Naive thymus-derived CD4-positive, alpha-beta T cell (primary cell): ENCODE measurements at places on chromosomes 16 and 17. TPM values are rescaled to one million over a fixed set of nuclear protein-coding genes. Genes with fewer than 3 reads are reported as not detected.

GRCh38 chr16:79772048-79772447 lies 171.5 kb upstream of the MAF start:
- H3K27me3 ChIP-seq: no peaks in the 10 kb centered on the region
- H3K27ac ChIP-seq: no peak overlapping the region

DNA sequence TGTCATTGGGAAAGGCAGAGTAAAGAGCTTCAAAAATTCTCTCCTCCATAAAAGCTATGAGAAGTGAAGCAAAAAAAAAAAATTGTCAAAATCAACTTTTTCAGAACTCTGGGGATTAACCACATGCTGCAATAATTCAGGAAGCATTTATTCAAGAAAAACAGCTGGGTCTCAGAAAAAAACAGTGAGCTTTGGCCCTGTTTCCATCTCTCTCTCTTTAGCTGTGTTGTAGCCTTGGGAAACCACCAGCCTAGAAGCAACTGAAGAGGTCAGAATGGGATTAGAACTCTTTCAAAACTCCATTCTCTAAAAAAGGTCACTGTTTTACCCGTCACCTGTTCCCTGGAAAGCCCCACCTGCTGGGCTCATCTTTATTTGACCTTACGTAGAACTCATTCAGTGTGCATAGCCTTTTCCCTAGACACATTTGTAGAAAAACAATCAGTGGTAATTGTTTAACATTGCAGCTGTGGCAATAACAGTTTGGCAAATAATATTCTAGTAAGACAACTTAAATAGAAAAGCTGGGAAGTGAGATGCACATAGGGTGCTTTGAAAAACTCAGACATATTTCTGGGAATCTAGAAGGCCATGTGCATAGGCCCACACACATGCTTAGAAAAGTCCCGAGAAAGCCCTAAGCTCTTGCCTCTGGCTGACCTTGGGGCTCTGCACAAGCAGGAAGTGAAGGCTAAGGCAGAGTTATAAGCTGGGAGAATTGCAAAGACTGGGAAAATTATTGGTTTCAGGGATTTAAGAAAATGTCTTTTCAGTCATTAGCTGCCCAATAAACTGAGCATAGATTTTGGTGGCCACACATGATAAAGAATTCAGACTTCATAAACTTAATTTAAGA lies 18.0 kb downstream of the SLC5A11 start:
- H3K4me1 ChIP-seq: no peaks in the 10 kb centered on the region
- H3K36me3 ChIP-seq: no peaks in the 10 kb centered on the region
- no peak overlapping the region for H3K4me3 ChIP-seq
- no peak for DNase-seq
- H3K27me3 ChIP-seq: no peaks in the 10 kb centered on the region

GRCh38 chr16:82157836-82158235 lies 12.2 kb downstream of the MPHOSPH6 start:
- H3K4me1 ChIP-seq: no peaks in the 10 kb centered on the region
- DNase-seq: no peak
- H3K27me3 ChIP-seq: no peaks in the 10 kb centered on the region
- H3K27ac ChIP-seq: no peak overlapping the region

DNA sequence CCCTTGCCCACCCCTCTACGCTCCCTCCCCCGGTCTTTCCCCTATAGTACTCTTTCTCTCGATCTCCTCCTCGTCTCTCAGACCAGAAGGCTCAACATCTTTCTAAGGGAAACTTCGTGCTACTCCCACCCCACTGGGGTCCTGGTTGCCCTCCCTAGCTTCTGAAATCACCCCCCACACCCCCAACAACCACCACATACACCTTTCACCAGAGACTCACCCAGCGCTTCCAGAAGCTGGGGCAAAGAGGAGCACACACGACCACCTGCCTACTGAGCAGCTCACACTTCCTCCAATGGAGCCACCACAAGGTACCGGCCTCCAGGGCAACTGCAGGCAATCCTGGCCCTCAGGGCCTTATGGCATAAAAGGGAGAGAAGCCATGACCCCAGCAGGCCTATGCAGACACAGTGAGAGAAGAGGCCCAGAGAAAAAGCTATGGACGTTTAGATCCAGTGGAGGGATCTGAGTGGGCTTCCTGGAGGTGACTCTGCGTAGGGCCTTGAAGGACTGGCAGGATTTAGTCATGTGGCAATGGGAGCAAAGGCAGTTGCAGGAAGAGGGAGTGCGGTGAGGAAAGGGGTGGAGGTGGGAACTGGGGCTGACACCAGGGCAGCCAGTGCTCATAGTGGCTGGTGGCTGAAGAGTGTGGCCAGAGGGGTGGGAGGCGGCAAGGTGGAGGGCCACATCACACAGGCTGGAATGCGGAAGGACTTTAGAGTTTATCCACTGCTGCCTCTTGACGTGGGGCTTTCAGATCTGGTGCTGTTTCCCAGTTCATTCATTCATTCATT lies 12.1 kb upstream of the TMEM92 start:
- no peak overlapping the region for H3K27ac ChIP-seq
- H3K36me3 ChIP-seq: no peaks in the 10 kb centered on the region
- H3K4me3 ChIP-seq: no peak overlapping the region
- H3K27me3 ChIP-seq: no peaks in the 10 kb centered on the region

The FBXW10B gene
- total RNA-seq: 0.65 TPM

The FAM20A gene
- not detected in 2 replicates for total RNA-seq

- H3K27me3 ChIP-seq: no peaks in the 10 kb centered on the region
- H3K4me3 ChIP-seq: no peak overlapping the region
- peaks cover 7% of the 10 kb centered on the region for H3K4me1 ChIP-seq
- no peak overlapping the region for H3K27ac ChIP-seq
- peaks cover 47% of the 10 kb centered on the region for H3K36me3 ChIP-seq
Measured at GRCh38 chr17:75064867-75065561, 18.0 kb downstream of the KCTD2 start.

- no peak overlapping the region for H3K4me3 ChIP-seq
- H3K27ac ChIP-seq: no peak overlapping the region
- no peaks in the 10 kb centered on the region for H3K4me1 ChIP-seq
- DNase-seq: no peak
- H3K36me3 ChIP-seq: no peaks in the 10 kb centered on the region
- H3K27me3 ChIP-seq: no peaks in the 10 kb centered on the region
Measured at GRCh38 chr17:19897903-19898302, 30.2 kb upstream of the ULK2 start.

DNA sequence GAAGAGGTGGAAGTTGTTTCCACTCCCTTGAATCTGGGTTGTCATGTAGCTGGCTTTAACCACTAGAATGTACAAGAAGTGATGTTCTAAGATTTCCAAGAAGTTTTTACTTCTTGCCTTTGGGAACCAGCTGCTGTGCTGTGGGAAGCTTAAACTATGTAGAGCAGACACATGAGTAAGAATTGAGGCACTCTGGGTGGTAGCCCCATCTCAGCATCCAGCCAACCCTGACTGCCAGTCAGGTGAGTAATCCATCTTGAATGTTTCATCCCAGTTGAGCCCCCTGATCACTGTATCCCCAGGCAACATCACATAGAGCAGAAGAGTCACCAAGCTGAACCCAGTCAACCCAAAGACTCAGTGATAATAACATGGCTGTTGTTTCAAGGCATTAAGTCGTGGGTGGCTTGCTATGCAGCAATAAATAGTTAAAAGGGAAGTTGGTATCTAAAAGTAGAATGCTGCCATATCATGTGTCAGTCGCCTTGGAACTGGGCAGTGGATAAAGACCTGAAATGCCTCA lies 62.8 kb upstream of the GPR139 start:
- no peak overlapping the region for H3K27ac ChIP-seq
- no peaks in the 10 kb centered on the region for H3K36me3 ChIP-seq
- no peaks in the 10 kb centered on the region for H3K4me1 ChIP-seq
- no peaks in the 10 kb centered on the region for H3K27me3 ChIP-seq

The CTRB1 gene
- not detected for total RNA-seq

GRCh38 chr16:85349365-85350145 lies 237.3 kb upstream of the CIBAR2 start:
- no peaks in the 10 kb centered on the region for H3K36me3 ChIP-seq
- H3K4me1 ChIP-seq: no peaks in the 10 kb centered on the region
- DNase-seq: no peak
- no peak overlapping the region for H3K27ac ChIP-seq
- H3K27me3 ChIP-seq: no peaks in the 10 kb centered on the region
- no peak overlapping the region for H3K4me3 ChIP-seq

The CCDC78 gene
- 3.0 TPM for total RNA-seq

DNA sequence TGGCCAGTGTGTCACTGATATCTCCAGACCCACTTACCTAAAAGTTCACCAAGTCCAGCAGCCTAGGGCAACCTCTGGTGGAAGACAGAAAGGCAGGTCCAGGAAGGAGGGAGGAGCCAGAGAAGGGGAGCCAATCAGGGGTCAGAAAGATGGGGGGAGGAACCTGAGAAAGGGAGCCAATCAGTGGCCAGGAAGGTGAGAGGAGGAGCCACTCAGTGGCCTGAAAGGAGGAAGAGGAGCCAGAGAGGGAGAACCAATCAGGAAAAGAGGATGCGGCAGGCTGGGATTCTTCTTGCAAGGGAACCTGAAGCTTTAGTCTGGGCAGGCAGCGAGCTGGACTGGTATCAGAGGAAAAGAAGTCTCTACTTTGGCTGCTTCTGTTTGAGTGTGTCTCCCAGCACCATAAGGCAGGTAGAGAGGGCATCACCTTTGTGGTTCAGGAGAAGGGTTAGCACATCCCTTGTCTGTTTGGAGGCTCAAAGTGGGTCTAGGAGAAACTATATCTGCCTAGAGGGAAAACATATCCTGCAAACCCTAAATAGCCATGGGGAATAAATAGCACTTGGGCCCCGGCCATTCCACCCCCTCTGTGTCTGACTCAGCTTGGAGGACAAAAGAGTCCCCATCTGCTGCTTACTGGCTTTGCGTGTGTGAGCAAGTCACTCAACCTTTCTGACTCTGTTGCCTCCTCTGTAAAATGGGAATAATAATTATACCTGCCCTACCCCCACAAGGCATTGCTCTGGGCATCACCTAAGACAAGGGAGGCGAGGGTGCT lies 43.4 kb upstream of the CRHR1 start:
- H3K27me3 ChIP-seq: no peaks in the 10 kb centered on the region
- no peak for DNase-seq
- no peaks in the 10 kb centered on the region for H3K4me1 ChIP-seq
- no peak overlapping the region for H3K27ac ChIP-seq

GRCh38 chr17:76845541-76846017 lies 22.6 kb upstream of the MGAT5B start:
- no peaks in the 10 kb centered on the region for H3K27me3 ChIP-seq
- H3K27ac ChIP-seq: no peak overlapping the region
- H3K36me3 ChIP-seq: no peaks in the 10 kb centered on the region
- no peak for DNase-seq

DNA sequence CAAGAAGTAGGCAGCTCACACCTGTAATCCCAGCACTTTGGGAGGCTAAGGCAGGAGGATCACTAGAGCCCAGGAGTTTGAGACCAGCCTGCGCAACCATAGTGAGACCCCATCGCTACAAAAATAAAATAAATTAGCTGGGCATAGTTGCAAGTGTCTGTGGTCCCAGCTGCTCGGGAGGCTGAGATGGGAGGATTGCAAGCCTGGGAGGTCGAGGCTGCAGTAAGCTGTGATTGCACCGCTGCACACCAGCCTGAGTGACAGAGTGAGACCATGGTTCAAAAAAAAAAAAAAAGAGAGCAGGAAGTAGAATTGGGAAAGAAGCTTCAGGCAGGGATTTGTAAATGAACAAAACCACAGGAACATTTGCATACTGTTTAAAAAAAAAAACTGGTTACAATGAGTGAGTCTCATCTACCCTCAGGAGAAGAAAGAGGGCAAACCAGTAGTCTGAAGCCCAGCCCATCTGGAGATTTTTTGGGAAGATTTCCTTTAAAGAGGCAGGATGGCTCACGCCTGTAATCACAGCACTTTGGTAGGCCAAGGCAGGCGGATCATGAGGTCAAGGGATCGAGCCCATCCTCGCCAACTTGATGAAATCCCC lies 7.9 kb downstream of the MPV17L start:
- no peak overlapping the region for H3K4me3 ChIP-seq
- DNase-seq: no peak
- no peak overlapping the region for H3K27ac ChIP-seq
- H3K27me3 ChIP-seq: no peaks in the 10 kb centered on the region
- H3K36me3 ChIP-seq: no peaks in the 10 kb centered on the region
- H3K4me1 ChIP-seq: no peaks in the 10 kb centered on the region

DNA sequence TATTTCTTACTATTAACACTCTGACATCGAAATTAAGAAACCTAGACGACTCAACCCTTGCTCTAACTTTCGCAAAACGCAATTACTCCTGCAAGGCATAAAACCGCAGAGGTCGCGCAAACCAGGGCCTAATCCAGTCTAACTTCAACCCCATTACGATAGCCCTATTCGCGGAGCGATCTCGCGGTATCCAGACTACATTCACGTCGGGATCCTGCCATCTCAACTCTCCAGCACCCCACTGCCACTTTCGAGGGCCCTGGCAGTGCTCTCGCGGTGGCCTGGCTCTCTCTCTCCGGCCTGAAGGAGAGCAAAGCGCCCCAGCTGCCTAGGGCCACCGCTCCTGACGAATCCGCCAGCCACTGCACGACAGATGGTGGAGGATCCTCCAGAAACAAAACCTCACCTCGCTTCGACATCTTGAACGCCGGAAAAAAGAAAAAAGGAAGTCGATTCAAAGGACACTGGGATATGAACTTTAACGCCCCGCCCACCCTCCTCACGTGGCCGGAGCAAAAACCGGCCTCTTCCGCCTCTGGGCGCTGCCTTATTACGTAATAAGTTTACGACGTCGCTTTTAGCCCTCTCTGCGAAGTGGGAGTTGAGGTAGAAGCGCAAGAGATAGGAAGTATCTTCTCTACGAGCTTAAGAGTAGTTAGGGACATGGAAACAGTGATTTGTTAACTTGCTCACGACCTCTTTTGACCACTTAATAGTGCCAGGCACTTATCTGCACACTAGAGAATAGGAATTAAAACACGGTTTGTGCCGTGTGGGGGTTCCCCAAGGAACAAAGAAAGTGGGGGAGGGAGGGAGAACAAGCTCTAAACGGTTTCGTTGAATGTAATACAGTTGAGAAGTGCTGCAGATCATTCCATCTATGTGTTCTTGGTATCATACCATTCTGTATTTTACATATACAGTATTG lies at the start of gene RPL23:
TSS of gene RPL23 (minus strand) at position 430 of the 928 bp plus-strand sequence. CDS start at position 419, 11 bp downstream.
- peak; percentile 87 for DNase-seq
- H3K4me3 ChIP-seq: peak within 1 kb of the TSS; percentile 70
- peak within 1 kb of the TSS; percentile 89 for H3K27ac ChIP-seq
- peaks cover 25% of the 10 kb centered on the region for H3K4me1 ChIP-seq

- no peak overlapping the region for H3K4me3 ChIP-seq
- DNase-seq: no peak
- no peaks in the 10 kb centered on the region for H3K36me3 ChIP-seq
- H3K27ac ChIP-seq: no peak overlapping the region
- no peaks in the 10 kb centered on the region for H3K4me1 ChIP-seq
Measured at GRCh38 chr17:19295473-19296135, 58.4 kb downstream of the EPN2 start.

DNA sequence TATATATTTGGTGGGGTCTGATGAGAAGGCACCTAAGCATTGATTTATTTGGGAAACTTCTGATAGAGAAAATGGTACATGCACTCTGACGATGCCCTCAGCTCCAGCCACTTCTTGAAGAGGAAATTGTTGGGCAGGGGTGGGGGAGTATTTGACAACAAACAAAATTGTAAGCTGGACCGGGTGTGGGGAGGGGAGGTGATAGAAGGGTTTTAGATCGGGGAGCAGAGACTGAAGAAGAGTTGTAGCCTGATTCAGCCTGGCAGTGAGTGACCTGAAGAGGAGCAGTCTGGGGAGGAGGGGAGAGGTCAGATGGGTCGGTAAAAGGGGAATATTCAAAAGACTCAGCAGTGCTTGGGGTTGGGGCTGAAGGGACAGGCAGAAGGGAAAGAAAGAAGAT lies 2284.7 kb downstream of the TP53TG3F start:
- no peak overlapping the region for H3K27ac ChIP-seq
- H3K4me1 ChIP-seq: no peaks in the 10 kb centered on the region
- DNase-seq: no peak
- no peaks in the 10 kb centered on the region for H3K36me3 ChIP-seq
- H3K27me3 ChIP-seq: no peaks in the 10 kb centered on the region

The IRX6 gene
- not detected for total RNA-seq

The COX6A2 gene
- not detected for total RNA-seq

The SGCA gene
- not detected in 2 replicates for total RNA-seq
